ENCODE measurements at places on chromosomes 2 and 18.

DNA sequence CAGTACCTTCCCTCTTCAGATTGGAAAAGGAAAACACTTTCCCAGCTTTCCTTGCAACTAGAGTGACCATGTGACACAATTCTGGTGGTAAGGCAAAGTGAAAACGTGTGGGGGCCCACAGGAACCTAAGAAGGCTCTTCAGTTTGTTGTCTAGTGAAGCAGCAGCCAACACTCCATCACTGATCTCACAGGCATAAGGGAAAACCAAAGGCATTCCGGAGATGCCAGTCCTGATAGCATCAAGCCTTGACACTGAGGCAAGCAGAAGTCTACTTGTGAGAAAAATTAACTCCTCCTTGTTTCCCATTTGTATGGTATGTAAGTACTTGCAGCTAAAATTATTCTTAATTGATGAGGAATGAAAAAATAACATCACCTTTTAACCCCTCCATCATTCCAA is 88.3 kb downstream of the ETAA1 start:
- no peak for DNase-seq

DNA sequence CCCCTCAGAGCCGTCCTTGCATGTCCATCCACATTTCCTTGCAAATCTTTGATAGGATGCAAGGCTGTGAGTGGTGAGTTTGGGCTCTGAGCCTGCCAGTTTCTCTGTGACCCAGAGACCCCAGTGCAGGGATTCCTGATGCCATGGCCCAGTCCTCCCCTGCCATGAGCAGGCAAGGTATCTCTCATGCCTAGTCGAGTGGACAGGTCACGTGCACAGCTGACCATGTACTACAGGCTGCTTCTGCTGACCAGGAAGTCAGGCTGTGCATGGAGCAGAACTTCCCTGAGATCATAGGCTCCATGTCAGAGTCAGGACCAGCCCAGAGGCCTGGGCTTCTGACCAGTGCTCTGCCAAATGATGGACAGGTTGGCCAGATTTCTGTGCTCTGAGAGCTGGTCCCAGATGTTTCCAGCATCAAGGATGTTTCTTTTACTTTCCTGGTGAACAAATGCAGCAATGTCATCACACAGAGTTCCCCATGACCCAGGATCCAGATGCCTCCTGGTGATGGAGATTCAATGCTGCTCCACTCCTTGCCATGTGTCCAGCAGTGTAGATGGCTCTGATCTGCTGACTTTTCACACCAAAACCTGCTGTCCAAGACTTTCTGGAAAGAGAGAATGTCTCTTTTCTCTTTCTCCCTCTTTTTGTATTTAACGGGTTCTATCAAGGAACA is 321.6 kb upstream of the HS6ST1 start:
- no peak for DNase-seq

DNA sequence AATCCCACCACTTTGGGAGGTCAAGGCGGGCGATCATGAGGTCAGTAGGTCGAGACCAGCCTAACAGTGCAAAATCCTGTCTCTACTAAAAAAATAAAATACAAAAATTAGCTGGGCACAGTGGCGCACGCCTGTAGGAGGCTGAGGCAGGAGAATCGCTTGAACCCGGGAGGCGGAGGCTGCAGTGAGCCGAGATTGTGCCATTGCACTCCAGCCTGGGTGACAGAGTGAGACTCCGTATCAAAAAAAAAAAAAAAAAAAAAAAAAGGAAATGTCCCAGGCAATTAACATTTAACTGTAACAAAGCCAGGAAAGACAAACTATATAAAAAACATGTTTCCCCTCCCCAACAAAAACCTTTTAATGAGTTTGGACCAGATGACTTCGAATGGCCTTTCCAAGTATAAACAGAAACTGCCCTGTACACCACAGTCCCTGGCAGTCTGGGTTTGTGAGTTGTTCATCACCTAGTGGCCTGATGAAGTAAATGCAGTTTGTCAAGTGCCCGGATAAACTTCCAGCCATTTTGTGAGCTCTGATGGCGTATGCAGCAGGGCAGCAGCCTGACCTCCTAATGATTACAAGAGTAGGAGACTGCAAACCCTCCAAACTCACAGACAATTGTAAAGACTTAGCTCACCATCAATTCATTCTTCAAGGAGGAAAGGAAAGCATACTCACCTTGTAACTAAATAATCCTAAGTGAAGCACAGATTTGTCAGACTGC is 16.6 kb upstream of the PCBP1 start:
- peak; percentile 23 for DNase-seq

DNA sequence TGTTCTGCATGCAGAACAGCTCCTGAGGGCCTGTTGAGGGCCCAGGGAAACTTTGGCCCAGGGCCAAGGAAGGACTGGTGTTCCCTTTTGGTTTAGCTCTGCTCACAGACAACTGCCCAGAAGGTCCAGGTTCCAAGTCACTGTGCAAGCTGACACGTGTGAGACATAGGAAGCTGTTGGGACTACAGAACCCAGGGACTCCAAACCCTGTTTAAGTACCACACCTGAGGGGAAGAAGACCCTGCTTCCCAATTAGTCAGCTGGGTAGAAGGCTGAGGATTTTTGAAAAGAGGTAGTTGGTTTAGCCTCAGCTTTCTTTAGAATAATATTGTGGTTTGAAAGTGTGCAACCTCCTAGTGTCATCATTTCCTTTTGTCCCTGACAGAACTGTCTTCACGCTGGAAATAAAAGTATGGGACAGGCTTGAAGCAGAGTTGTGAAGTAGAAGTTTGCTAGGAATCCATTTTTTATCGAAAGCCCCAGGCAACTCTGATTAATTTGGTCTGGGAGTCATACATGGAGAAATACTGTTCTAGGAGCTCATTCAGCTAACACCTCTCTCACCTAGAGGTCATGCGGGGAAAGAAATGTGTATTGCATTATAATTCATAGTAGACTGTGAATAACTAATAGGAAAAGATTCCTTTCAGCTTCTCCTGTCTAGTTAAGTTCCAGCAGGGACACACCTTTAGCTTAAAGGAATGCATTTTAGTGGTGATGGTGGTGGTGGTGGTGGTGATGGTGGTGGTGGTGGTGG is 19.9 kb upstream of the IL1RL1 start:
- no peak for DNase-seq
